ENCODE measurements at places on chromosomes 12 and 14.
A peak's percentile ranks its signal among the peaks of the same experiment; 100 is the strongest.

GRCh38 chr14:78359581-78359980 lies 189.4 kb downstream of the NRXN3 start:
- no peak for DNase-seq

DNA sequence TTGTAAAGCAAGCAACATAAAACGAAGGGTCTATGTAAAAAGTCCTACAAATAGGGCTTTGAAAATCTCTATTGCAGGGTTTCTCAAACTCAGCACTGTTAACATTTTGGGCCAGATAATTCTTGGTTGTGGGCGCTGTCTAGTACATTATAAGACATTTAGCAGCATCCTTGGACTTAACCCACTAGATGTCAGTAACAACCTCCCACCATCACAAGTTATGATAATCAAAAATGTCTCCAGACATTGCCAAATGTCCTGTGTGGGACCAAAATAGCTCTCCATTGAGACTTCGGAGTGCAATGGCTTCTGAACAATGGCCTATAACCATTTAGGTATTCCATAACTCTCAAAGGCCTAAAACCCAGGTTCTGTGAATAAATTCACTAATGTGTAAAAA lies 22.9 kb upstream of the DHRS7 start:
- DNase-seq, result no peak

DNA sequence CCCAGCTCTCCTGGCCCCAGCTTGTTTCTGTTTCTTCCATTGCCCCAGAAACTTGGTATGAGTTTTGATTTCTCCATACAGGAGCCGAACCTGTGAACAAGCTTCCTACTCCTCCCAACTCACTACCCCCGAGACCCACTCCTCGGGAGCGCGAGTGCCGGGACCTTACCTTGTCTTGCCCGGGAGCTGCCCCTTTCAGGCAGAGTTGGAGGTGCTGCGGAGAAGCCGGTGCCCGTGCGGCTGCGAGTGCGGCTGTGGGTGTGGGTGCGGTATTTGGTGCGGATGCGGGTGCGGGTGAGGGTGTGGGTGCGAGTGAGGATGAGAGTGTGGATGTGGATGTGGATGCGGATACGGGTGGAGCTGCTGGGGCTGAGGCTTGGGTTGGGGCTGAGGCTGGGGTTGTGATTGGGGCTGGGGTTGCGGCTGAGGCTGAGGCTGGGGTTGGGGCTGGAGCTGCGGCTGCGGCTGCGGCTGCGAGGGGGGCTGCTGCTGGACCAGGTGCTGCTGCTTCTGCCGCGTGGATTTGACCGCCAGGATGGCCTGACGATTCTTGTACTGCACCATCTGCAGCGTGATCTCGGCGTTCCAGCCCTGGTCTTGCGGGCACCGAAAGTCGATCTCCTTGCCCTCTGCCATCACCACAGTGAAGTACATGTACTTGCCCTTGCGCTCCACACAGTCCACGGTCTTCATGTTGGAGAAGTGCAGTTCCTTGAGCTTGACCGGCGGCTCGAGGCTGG lies 1.1 kb downstream of the PHLDA1 start:
- DNase-seq, result peak; percentile 70

- DNase-seq, result no peak
Measured at GRCh38 chr14:30053103-30053502, 125.5 kb upstream of the PRKD1 start.

- DNase-seq, result no peak
Measured at GRCh38 chr14:24422261-24422660, 7.2 kb downstream of the CBLN3 start.

- no peak for DNase-seq
Measured at GRCh38 chr12:64808110-64808509, 16.3 kb upstream of the TBC1D30 start.
